Naive thymus-derived CD8-positive, alpha-beta T cell (primary cell): ENCODE measurements at places on chromosomes 6 and 20.

DNA sequence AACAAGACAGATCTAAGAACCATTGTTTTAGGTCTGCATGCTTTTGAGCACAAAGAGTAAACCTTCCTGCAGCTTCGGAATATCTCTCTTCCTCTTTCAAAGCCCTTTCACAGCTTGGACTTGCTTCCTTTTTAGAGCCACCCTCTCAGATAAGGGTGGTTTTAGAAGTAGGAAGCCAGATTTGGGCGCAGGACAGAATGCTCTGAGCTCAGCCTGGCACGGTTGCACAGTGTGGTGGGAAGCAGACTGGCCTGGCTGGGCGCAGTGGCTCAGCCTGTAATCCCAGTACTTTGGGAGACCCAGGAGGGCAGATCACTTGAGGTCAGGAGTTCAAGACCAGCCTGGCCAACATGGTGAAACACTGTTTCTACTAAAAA, 35.6 kb upstream of the PNRC1 start:
- DNase-seq = no peak

DNA sequence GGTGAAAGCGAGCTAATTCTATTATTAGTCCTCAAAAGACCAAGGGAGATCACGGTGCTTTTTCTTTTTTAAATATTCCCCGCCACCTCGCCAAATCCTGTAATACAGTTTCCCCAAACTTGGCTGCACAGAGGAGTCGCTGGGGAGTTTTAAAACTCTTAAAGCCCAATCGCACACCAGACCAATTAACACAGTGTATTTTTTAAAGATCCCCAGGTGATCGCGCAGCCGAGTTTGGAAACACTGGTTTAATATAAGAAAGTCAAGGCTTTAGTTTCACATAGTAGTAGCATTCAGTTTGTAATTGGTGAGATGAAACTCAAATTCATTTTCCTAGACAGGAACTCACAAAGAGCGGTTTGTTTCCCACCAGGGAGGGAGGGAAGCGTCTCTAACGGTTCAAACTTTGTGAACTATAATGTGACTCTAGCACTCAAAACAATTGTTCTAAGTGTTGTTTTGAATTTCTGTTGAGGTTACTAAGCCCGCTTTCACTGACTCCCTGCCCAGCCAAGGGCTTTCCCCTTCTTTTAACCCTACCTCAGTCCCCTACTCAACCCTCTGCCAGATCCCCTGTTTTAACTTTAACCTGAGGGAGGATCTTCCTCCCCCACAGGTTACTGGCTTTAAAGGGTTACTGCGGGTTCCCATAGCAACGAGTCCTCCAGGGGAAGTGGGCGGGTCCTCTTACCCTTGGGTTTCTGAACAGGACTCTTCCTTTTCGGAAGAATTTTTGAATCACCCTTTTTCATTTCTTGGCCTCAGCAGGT, 25.7 kb upstream of the BTBD3 start:
- DNase-seq = peak; percentile 19

DNA sequence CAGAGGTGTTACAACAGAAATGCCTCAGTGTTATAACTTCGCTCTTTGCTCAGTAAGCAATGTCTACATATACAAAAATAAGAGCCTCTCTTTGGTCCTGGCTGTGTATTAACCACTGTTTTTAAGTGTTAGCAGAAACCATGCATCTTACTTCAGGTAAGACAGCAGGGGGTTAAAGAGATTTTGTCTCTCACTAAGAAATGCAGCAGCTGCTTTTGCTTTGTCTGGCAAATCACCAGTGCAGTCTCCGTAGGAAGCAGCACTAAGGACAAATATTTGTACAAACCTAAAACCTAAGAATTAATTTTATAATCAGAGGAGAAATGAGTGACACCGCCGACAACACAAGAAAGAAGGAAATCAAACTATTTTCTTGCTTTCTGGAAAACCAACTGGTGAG, 758 bp downstream of the SMIM28 start:
- DNase-seq = no peak

- no peak for DNase-seq
Measured at GRCh38 chr20:60038400-60039008, 80.3 kb downstream of the CDH26 start.

DNA sequence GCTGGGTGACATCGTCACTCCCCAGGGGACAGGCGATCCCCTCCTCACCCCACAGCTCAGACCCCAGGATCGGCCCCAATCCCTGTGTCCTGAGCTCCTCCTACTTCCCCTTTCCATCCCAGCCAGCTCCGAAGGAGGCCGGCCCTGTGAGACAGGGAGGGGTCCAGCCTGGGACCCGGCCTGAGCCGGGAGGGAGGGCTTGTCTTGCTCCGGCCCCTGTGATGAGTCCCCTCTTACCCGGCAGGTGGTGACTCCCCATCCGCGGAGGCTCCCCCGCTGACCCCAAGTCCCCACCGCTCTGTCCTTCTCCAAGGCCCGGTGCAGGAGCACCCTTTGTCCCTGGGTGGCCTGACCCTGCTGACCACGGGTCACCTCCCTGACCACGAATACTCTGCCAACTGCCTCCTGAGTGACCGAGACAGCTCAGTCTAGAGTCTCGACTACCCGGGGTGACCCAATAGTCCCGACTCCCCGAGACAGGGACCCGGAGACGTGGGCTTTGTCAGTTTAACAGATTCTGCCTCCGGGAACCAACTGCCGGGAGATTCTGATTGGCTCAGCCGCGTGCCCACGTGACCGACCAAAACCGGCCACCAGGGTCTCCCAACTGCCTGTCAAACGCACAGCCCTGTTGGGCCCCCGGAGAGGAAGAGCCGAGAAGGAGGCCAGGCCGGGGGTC, 187.4 kb upstream of the PROKR2 start:
- DNase-seq = no peak

GRCh38 chr20:57195023-57195422, 71.4 kb downstream of the BMP7 start:
- no peak for DNase-seq

DNA sequence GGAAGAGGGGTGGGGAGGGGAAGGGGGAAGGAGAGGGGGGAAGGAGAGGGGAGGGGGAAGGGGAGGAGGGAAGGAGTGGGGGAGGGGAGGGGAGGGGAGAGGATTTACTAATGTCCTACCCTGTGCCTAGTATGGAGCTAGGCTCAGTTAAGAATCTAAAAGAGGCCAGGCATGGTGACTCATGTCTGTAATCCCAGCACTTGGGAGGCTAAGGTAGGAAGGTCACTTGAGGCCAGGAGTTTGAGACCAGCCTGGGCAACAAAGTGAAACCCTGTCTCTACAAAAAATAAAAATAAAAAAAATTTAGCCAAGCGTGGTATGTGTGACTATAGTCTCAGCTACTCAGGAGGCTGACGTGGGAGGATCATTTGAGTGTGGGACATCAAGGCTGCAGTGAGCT, 13.0 kb downstream of the UBE2J1 start:
- DNase-seq = no peak

GRCh38 chr6:104449918-104450317, 409.8 kb downstream of the HACE1 start:
- DNase-seq = no peak

DNA sequence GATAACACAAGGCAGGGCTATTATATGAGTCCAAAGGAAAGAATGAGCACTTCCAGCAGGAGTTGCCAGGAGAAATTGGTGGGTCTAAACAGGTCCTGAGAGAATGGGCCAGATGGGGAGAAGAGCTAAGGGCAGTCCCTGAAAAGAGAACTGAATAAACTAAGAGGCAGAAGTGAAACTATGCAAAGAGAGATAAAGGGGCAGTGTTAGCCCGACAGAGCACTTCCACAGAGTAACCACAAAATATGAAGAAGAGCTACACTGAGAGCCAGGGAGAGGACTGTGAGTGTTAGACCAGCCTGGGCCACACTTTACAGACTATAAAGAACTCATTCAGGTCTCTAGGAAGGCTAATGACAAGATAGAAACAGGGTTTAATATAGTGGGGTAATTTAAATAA, 43.8 kb downstream of the RALGAPA2 start:
- DNase-seq = no peak

- DNase-seq = no peak
Measured at GRCh38 chr20:38187517-38187916, 22.4 kb upstream of the TGM2 start.
